ENCODE measurements at places on chromosomes 2 and 18.

DNA sequence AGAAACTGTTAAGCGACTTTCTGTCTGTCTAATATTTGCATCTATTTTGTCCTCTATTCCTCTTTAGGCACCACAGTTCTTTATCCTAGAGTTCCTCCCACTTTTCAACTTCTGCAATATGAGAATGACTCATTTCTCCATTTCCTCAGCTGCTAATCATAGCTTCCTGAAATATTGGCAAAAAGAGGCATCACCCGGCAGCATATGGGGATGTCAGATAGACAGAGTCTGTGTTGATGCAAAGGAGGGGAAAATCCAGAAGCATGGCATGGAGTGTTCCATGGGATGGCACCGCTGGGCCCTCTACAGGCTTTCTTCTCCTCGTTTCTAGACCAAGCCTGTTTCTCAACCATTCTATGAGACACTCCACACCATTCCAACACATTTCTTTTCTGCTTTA, 93.4 kb downstream of the DOCK10 start:
- no peak for DNase-seq

- no peak for DNase-seq
Measured at GRCh38 chr18:70044632-70045031, 97.0 kb upstream of the CD226 start.

- no peak for DNase-seq
Measured at GRCh38 chr2:7226501-7226900, 309.3 kb downstream of the RNF144A start.

GRCh38 chr18:75916624-75916982, 489.1 kb upstream of the SMIM21 start:
- DNase-seq: no peak

DNA sequence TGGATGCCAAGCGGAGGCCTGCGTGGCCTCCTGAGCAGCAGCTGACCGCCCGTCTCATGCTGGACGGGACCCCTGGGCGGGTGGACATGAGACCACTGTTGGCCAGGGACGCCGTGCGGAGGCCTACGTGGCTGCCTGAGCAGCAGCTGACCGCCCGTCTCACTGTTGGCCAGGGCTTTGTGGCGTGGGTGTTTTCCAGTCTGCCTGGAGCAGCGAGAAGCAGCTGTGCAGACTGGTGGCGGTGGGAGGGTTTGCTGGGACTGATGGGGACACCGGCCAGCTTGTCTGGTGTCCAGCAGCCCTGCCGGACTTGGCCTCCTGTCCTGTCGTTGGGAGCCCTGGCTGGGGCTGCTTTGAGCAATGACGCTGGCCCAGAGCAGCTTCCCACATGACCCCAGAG, 5.8 kb upstream of the D2HGDH start:
- DNase-seq: peak; percentile 51

DNA sequence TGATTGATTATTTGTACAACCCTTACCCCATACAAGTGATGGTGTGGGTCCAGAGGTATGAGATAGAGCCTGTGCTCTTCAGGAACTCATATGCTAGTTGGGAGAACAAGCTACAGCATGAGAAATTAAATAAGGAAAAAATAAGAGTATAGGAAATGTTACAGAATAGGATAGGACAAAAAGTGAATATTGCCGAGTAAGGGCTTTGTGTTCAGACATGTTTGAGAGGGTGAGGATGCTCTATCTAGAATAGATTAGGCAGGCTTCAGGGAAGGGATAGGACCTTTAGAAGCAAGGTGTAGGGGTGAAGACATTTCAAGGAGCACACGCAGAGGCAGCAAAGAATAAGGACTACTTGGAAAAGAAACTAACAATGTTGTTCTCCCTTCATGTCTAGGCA, 17.8 kb downstream of the CCDC150 start:
- no peak for DNase-seq
